ENCODE measurements at places on chromosomes 2 and 18.

DNA sequence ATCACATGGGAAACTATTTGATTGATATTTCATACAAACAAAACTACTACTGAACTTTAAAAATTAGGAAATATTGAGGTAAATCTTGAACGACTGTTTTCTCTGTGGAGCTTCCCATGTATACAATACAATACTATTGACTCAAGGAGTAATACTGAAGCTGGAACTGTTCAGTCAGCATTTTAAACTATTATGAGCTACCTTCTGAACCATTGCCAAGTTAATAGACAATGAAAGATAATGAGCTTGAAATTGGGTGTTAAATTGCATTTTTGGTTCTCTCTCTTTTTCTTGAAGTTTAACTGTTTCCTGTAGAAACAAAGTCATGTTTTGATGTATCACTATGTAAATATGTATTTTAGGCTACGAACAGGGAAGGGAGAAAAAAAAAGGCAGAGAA, 569.2 kb downstream of the ZEB2 start:
- DNase-seq, result no peak

GRCh38 chr2:163949693-163950092, 213.9 kb upstream of the FIGN start:
- no peak for DNase-seq

DNA sequence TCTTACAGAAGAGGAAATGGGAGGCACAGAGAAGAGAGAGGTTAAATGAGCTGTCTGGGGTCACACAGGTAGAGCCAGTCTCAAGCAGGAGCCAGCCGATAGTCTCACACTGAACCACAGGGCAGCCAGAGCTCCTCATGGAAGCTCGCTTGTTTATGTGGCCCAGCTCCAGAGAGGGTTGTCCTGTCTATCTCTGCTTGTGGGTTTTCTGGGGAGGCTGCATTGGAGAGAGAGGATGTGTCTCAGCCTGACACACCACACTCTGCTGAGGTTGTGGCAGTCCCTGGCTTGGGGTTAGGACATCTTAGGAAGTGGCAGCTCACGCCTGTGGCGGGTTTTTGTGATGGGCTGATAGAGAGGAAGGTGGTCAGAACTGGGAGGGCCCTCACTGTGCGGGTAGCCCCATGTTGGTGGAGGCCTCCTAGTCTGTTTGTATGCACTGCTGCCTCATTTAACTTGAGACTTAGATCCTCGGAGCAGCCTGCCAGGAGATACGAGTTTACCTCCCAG, 52.3 kb downstream of the TCF7L1 start:
- no peak for DNase-seq

DNA sequence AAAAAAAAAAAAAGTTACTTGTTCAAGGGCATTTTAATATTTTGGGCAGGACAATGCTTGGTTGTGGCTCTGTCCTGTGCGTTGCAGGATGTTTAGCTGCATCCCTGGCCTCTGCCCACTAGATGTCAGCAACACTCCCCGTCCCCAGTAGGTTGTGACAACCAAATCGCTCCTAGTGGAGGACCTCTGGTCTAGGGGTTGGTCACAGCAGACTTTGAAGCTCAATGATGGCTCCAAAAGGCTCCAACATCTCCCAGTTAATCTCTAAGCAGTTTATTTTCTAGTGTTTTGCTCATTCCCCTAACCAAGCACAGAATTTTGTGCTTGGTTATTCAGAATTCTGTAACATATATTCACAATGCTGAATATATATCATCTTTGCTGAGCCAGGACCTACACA, 67.0 kb downstream of the CHRNA1 start:
- peak; percentile 34 for DNase-seq

- no peak for DNase-seq
These were observed 6.9 kb upstream of the LIMS2 start for GRCh38 chr2:127681976-127682857.

DNA sequence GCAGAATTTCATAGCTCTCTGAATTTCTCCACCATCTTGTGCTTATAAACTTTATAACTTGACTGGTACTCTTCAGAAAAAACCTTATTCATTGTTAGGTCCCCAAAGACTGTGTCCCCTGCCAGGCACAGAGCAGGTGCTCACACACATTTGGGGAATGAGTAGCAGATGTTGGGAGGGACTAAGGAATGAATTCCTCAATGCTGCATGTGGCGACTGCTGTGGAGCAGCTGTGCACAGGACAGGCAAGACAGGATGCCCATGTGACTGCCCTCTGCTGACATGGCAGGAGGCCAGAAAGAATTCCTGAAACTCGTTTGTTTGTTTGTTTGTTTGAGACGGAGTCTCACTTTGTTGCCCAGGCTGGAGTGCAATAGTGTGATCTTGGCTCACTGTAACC, 122.3 kb upstream of the ITGA6 start:
- DNase-seq, result no peak

GRCh38 chr2:238015705-238016104, 45.1 kb upstream of the SCLY start:
- DNase-seq, result no peak

DNA sequence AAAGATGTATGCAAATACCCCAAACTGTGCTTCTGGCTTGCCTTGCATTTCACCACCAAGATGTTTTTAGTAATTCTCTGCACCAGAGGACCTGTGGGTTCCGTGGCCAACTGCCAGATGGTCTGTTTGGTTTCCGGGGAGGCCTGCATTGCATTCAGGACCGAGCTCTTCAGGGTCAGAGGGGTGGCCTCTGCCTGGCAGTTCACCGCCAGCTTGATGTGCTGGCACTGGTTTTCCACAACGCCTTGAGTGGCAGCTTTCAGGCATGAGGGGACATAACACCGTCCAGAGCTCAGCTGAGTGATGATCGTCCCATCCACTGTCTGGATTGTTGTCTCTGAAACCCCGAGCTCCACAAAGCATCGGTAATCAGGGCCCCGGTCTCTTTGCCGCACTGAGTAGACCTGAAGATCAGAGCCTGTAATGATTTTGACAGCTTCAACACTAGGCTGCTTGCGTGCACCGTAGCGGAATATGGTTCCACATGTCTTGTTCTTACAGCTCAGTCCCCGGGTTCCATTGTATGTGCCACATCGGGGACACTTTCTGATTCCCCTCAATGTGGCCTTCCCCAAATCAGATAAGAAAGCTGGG, 9.4 kb downstream of the C2orf42 start:
- DNase-seq, result no peak

- no peak for DNase-seq
These were observed 137.6 kb upstream of the BCL2L11 start for GRCh38 chr2:110983133-110983532.

GRCh38 chr2:160213511-160213910, 13.4 kb upstream of the ITGB6 start:
- no peak for DNase-seq

- no peak for DNase-seq
These were observed 10.3 kb downstream of the ATP8B1 start for GRCh38 chr18:57792631-57793301.

DNA sequence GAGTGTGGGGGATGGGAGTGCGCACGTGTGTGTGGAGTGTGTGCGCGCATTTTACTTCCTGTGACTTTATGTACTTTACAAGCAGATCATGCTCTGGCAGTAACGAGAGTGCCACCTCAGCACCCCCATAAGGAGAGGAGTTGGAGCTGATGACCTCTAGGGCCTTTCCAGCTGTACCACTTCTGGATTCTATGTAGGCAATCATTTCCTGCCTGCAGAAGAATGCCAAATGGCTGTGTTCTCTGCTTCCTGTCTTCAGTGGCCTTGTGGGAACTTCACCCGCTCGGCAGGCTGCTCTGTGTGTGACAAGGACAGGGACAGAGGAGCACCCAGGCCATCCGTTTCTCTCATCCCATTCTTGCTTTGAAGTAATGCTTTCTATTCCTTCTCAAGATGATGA, 22.8 kb upstream of the ZNF385B start:
- no peak for DNase-seq

GRCh38 chr2:224101820-224102630, 62.9 kb upstream of the SERPINE2 start:
- no peak for DNase-seq

DNA sequence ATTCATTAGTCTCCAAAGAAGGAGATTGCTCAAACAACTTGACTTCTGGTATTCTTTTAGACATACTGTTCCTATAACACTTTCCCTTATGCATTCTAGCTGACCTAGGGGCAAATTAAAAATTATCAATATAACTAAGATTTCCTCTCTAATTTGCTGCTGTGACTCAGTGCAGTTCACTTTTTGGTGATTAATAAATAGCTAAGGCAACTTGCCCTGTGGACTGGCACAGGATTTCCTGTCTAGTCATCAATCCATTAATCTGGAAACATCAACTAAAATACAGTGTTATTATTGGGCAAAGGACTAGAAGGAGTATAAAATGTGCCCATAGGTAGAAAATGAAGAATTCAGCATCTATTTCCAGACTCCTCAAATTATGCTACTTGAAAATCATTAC, 83.5 kb upstream of the SERPINE2 start:
- DNase-seq, result no peak

DNA sequence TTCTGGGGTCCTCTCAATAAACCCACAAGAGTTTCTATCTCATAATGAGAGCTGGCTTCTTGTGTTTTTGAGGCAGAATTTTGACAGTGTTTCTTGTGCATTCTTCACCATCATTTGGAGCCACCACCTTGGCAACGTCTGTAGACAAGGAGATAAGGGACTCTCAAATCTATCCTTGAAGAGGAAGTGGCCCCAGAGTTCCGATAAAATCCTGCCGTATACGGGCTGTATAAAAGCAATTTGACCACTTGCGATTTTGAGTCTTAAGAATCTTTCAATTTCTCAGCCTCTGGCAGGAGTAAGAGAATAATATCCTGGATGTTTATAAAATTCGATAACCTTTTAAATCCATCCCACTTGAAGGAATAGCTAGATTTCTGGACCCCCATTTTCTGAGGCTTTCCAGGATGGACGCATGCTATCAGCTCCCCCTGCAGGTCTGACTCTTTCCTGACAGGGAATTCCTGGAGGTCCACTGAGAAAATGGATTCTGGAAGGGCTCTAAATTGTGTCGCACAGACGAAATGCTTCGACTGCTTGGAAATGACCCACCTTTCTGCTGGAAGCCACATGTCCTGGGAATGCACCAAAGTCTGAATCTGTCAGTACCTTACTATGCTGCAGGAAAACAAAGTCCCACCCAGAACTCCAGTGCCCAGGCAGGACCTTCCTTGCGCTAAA, 54.1 kb downstream of the E2F6 start:
- DNase-seq, result no peak

DNA sequence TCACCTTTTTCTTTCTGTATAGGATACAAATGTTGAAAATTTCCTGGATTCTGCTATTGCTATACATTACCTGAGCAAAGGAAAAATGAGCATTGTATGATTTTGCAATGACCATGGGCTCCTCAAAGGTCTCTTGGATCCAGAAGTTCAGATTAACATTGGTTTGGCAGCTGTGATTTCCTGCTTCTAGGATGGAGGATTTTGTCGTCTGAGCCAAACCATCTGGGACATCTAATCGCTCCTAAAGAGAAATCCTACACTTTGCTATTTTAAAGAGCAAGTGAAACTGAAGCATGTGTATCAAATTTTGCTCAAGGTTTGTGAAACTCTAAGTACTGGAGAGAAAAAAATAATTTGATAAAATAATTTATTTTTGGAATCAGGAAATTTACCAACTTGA, 115.1 kb upstream of the ST6GAL2 start:
- no peak for DNase-seq

- DNase-seq, result no peak
These were observed 79.4 kb upstream of the ARHGAP28 start for GRCh38 chr18:6650127-6650507.

DNA sequence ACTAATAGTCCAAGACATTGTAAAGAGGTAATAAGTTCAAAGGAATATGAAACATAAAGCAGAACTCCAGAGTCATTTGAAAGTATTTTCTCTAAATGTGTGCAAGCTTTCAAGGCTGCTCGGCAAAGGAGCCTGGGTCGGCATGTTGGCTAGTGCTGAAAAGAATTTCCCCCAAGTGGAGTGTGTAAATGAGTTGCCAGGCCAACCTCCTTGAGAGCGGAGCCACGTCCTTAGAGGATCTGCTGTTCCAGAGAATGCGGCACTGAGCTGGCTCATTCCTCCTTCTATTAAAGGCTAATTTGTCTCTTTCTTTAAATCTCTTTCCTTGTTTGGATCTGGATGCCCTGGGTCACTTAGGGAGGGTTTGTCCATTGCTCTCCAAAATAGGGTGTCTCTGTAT, 127.5 kb downstream of the RDH14 start:
- DNase-seq, result no peak

DNA sequence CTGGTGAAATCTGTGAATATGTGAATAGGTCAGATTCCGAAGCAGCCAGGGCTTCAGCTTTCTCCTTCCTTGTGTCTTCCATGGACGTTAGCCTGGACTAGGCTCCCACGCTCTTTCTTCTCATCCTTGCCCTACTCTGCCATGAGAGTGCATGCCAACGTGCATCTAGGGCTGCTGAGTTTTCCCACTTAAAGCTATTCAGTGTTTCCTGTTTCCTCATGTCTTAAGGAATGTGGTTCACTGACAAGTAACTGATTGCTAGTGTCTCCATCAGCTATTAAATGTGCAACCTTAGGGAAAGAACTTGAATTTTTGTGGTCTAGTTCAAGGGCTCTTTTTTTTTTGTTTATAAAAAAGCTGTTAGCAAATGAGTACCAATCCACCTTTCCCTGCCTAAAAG, 642.3 kb upstream of the LINC00305 start:
- DNase-seq, result no peak

GRCh38 chr18:39840856-39841481, 2114.1 kb upstream of the PIK3C3 start:
- no peak for DNase-seq

DNA sequence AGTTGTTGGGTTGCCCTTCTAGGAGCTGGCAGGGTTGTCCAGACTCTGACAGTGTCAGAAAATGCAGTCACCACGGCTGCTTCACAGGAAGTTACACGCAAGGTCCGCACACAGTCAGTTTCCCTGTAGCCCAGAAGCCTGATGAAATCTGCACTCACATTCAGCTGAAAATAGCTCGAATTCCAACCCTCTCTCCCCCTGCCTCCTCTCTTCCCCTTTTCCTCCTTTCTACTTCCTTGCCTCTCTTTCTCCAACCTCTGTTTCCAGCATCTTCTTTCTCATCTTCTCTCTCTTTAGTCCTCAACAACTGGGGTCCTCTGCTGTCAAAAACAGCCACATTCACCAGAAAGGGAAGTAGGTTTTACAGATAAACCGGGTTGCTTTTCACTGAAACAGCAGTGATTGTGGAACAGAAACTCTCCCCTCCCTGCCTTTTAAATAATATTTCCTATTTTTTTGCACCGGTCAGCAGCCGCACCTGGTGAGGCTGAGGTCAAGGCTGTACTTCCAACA, 69.3 kb downstream of the BCL11A start:
- DNase-seq, result no peak

GRCh38 chr18:36811955-36812354, 16.8 kb downstream of the TPGS2 start:
- no peak for DNase-seq

DNA sequence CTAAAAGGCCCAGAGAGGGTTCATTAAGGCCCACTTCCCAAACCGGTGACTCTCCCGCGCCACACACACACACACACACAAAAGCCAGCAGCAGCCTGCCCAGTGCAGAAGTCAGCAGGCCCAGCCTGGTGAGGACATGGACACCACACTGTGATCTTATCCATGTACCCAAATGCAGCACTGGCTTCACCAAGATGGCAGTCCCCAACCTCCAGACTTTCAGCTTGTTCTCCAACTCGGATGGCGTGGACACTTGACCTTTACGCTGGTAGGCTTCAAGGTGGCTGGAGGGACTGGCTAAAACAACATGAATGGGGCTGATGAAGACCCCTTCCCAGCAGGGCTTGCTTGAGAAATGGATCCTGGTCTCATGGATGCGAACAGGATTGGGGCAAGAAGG, 50.4 kb downstream of the TNS1 start:
- DNase-seq, result no peak

GRCh38 chr2:237714690-237715458, 83.7 kb upstream of the RBM44 start:
- DNase-seq, result no peak

GRCh38 chr2:122596598-122596997, 841.1 kb downstream of the TSN start:
- no peak for DNase-seq
